ENCODE measurements at places on chromosomes 12 and 14.

GRCh38 chr12:104190641-104191176 lies 24.9 kb upstream of the TXNRD1 start:
- H3K27ac ChIP-seq = 0 out of 2 replicates have a peak overlapping the region, but pooled peaks have one; percentile 46
- no peaks in the 10 kb centered on the region for H3K36me3 ChIP-seq
- no peaks in the 10 kb centered on the region for H3K27me3 ChIP-seq
- no peak overlapping the region for H3K4me3 ChIP-seq
- H3K4me1 ChIP-seq = peaks cover 14% of the 10 kb centered on the region
- DNase-seq = no peak

- peak; percentile 58 for DNase-seq
- H3K27me3 ChIP-seq = no peaks in the 10 kb centered on the region
- no peak overlapping the region for H3K4me3 ChIP-seq
- peaks cover 19% of the 10 kb centered on the region for H3K36me3 ChIP-seq
Observed at GRCh38 chr14:100914597-100915021, 11.1 kb upstream of the RTL1 start.

GRCh38 chr12:79274501-79275064 lies 410.0 kb downstream of the SYT1 start:
- no peaks in the 10 kb centered on the region for H3K36me3 ChIP-seq
- no peaks in the 10 kb centered on the region for H3K4me1 ChIP-seq

GRCh38 chr12:9604287-9604686 lies 3.4 kb downstream of the KLRB1 start:
- H3K36me3 ChIP-seq = no peaks in the 10 kb centered on the region
- no peak overlapping the region for H3K27ac ChIP-seq
- no peaks in the 10 kb centered on the region for H3K4me1 ChIP-seq
- H3K27me3 ChIP-seq = no peaks in the 10 kb centered on the region
- DNase-seq = no peak
- no peak overlapping the region for H3K4me3 ChIP-seq
